ENCODE measurements at places on chromosomes 11 and 22. TPM values are rescaled to one million over a fixed set of nuclear protein-coding genes. Genes with fewer than 3 reads are reported as not detected.

GRCh38 chr11:11247086-11247485 is 106.0 kb downstream of the CSNK2A3 start:
- no peak overlapping the region for H3K4me3 ChIP-seq
- peaks cover 33% of the 10 kb centered on the region for H3K4me1 ChIP-seq
- no peaks in the 10 kb centered on the region for H3K27me3 ChIP-seq
- no peak for DNase-seq
- H3K36me3 ChIP-seq: no peaks in the 10 kb centered on the region

- no peaks in the 10 kb centered on the region for H3K4me1 ChIP-seq
- no peaks in the 10 kb centered on the region for H3K27me3 ChIP-seq
- no peak for DNase-seq
- H3K4me3 ChIP-seq: no peak overlapping the region
These were observed 84.4 kb downstream of the CD44 start for GRCh38 chr11:35223371-35223796.

DNA sequence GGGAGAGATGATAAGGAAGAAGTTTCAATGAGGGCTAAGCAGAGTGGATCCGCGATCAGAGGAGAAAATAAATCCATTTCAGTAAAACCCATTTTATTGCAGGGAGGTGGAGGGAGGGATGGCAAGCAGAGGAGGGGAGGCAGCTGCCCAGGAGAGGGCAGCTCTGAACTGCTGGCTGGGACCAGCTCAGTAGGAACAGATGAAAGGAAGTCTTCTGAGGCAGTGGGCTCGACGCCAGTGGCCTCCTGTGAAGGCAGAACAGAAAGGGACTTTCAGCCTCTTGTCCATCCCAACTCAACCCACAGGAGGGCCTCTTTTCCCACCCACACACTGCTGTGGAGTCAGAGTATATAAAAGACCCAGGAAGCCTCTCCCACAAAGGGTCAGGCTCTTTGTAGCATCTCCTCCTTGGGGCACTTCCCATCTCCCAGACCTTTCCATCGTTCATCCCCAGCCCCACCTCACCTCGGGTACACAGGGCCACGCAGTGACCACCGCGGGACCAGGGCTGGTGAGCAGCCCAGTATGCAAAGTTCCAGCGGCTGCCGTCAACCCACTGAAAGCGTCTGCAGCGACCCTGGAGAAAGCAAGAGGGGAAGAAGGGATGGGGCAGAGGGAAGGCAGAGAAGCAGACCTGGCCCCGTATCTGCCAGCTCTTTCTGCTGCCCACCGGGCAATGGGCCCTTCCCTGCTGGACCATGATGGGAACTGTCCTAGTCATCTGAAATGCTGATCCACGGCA is 3.0 kb downstream of the PRG2 start:
- no peaks in the 10 kb centered on the region for H3K4me1 ChIP-seq
- no peaks in the 10 kb centered on the region for H3K36me3 ChIP-seq
- no peak overlapping the region for H3K27ac ChIP-seq
- no peaks in the 10 kb centered on the region for H3K27me3 ChIP-seq
- no peak overlapping the region for H3K4me3 ChIP-seq

GRCh38 chr11:120174866-120175265 is 36.0 kb upstream of the OAF start:
- H3K27ac ChIP-seq: no peak overlapping the region
- H3K27me3 ChIP-seq: peaks cover 11% of the 10 kb centered on the region
- no peak overlapping the region for H3K4me3 ChIP-seq
- no peak for DNase-seq

DNA sequence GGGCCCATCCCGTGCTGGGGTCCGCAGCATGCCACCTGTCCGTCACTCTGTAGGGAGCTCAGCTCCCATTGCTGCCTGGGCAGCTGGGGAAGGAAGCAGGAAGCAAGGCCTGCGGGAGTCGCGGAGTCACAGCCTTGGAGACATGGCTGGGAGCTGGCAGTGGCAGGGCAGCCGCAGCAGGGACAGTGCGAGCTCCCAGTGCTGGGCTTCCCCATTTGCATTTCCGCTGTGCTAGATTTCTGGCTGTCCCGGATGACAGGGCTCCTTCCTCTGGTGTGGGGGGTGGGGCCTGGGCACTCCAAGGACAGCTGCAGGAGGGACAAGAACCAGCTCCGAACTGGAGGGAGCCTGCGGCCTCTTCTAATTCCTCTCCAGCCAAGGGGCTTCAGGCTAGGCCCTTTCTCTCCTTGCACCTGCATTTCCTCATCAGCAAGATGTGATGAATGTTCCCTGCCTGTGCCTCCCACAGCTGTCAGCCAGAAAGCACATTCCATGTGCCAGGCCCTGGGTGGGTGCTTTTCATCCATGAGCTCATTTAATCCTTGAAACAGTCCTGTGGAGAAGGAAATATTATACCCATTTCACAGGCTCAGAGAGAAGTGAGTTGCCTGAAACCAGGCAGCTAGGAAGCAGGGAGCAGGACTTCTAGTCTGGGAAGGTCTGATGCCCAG is 48.0 kb downstream of the MYO7A start:
- H3K36me3 ChIP-seq: no peaks in the 10 kb centered on the region
- no peaks in the 10 kb centered on the region for H3K4me1 ChIP-seq
- no peak overlapping the region for H3K27ac ChIP-seq
- no peaks in the 10 kb centered on the region for H3K27me3 ChIP-seq

- H3K4me3 ChIP-seq: no peak overlapping the region
- H3K36me3 ChIP-seq: no peaks in the 10 kb centered on the region
- no peaks in the 10 kb centered on the region for H3K27me3 ChIP-seq
These were observed 45.7 kb downstream of the PDGFD start for GRCh38 chr11:104118105-104118744.

- H3K4me1 ChIP-seq: peaks cover 60% of the 10 kb centered on the region
- H3K27me3 ChIP-seq: no peaks in the 10 kb centered on the region
- H3K27ac ChIP-seq: peak overlapping the region; percentile 65
- peaks cover 67% of the 10 kb centered on the region for H3K36me3 ChIP-seq
- no peak overlapping the region for H3K4me3 ChIP-seq
These were observed 39.0 kb downstream of the CTNND1 start for GRCh38 chr11:57800444-57801182.

DNA sequence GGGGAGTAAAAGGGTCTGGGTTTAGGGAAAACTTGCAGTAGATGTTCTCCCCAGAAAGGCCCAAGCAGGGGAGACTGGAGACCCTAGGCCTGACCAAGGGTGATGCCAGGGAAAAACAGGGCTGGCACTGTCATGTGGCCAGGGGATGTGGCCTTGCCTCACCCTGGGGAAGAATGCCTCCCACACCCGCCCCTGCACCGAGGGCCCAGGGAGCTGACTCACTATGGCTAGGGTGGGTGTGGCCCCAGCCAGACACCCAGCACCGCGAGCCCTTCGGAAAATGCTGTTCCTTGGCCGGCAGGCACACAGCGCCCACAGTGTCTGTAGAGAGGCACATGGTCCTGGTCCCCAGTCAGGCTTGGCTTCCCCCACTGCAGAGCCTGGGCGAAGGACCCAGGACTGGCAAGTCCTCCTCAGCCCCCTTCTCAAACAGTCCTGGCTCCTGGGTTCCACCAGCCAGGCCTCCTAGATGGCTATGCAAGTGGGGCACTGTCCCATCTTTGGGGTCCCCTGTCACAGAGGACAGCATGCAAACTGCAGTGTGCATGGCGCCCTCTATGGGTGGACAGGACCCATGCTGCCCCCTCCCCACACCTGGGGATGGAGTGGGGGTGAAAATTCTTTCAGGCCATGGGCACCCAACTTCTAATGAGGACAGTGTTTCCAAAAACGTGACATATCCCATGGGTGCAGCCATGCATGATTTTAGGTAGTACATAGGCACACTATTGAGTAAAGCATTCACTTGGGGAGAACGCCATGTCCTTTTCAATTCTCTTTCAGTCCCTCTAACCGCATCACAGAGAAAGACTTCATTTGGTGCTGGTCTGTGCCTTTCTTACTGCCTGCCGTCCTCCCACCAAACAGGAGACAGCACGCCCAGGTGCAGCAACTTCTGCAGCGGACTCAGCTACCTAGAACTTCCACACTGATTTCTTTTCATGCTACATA is 15.2 kb downstream of the TMPRSS5 start:
- no peaks in the 10 kb centered on the region for H3K27me3 ChIP-seq
- H3K4me1 ChIP-seq: no peaks in the 10 kb centered on the region
- H3K4me3 ChIP-seq: no peak overlapping the region
- DNase-seq: no peak
- no peaks in the 10 kb centered on the region for H3K36me3 ChIP-seq

DNA sequence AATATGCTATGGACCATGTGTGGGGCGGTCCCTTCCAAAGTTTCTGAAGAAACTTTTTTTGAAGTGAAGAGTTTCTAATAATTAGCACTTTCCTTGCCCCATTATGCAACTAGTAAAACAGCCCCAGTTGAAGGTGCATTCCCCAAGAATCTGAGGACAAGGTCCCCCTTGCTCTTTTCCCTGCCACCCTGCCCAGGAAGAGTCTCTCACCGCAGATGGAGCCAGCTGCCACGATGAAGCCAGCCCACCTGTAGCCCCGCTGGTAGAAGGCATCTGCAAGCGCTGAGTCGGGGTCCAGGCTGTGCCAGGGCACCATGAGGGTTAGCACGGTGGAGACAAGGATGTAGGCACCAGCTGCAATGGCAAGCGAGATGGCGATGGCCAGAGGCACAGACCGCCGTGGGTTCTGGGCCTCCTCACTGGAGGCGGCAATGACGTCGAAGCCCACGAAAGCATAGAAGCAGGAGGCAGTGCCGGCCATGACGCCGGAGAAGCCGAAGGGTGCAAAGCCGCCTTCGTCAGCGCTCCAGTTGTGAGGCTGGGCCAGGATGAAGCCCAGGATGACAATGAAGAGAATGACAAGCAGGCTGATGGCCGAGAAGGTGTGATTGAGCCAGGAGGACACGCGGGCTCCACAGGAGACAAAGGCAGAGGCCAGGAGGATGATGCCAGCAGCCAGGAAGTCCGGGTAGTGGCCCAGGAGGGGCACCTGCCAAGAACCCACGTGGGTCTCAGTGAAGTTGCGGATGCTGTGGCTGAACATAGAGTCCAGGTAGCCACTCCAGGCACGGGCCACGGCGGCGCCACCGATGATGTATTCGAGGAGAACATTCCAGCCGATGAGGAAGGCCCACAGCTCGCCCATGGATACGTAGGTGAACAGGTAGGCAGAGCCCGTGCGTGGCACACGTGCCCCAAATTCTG is 1.5 kb downstream of the SLC7A4 start:
- peaks cover 19% of the 10 kb centered on the region for H3K4me1 ChIP-seq
- no peak overlapping the region for H3K4me3 ChIP-seq
- no peaks in the 10 kb centered on the region for H3K27me3 ChIP-seq

DNA sequence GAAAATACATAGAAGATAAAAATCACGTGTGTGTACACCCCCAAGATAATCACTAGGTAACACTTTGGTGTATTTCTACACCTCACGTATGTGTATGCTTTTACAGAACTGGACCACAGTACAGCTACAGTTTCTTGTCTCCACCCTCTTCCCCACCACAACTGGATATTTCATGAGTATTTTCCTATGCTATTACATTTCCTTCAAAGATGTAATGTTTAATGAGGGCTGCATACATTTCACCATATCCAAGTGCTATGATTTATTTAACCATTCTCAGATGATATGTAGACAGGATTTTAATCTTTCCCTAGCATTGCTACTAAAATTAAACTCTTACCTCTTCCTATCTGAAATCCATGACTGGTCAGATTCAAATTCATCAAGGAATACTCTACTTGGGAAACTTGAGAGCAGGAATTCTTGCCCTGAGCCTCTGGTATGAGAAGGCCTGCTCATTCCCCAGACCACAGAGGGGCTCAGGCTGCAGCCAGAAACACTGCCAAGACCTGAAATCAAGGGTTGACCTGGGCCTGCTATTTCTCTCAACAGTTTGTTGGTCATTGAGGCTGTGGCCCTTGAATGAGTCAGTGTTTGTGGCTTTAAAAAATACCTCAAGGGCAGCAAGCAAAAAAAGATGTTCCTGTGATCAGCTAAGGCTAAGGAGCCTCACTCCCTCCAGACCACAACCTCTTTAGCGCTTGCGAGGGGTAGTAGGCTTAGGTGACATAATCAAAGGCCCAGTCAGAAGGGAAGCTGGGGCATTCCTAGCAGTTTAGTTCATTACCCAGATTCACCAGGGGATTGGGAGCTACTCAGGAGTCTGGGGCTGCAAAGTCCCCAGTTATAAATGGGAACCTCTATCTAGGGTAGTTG is 55.5 kb downstream of the ABTB2 start:
- no peak for DNase-seq
- no peak overlapping the region for H3K4me3 ChIP-seq
- H3K4me1 ChIP-seq: no peaks in the 10 kb centered on the region
- no peaks in the 10 kb centered on the region for H3K27me3 ChIP-seq

- peak overlapping the region; percentile 70 for H3K27ac ChIP-seq
- H3K27me3 ChIP-seq: no peaks in the 10 kb centered on the region
- peaks cover 28% of the 10 kb centered on the region for H3K4me1 ChIP-seq
- no peak for DNase-seq
These were observed 128.2 kb downstream of the SNX19 start for GRCh38 chr11:130787973-130788570.

Gene LDLRAD3
- 6.8 TPM for total RNA-seq

- no peaks in the 10 kb centered on the region for H3K27me3 ChIP-seq
- DNase-seq: no peak
- H3K4me1 ChIP-seq: peaks cover 13% of the 10 kb centered on the region
- peaks cover 30% of the 10 kb centered on the region for H3K36me3 ChIP-seq
These were observed 11.6 kb downstream of the TMEM132A start for GRCh38 chr11:60935676-60936442.

- peaks cover 42% of the 10 kb centered on the region for H3K4me1 ChIP-seq
- no peak for DNase-seq
- peak overlapping the region; percentile 76 for H3K27ac ChIP-seq
These were observed 23.3 kb upstream of the SERPIND1 start for GRCh38 chr22:20750461-20751184.

- no peak overlapping the region for H3K27ac ChIP-seq
- no peaks in the 10 kb centered on the region for H3K27me3 ChIP-seq
- no peak overlapping the region for H3K4me3 ChIP-seq
- H3K36me3 ChIP-seq: no peaks in the 10 kb centered on the region
- peaks cover 4% of the 10 kb centered on the region for H3K4me1 ChIP-seq
These were observed 10.3 kb upstream of the SPON1 start for GRCh38 chr11:13952221-13952620.

GRCh38 chr22:48370508-48371325 is 1457.0 kb downstream of the BRD1 start:
- H3K27me3 ChIP-seq: no peaks in the 10 kb centered on the region
- no peak overlapping the region for H3K27ac ChIP-seq
- no peaks in the 10 kb centered on the region for H3K36me3 ChIP-seq
- no peak for DNase-seq
- H3K4me1 ChIP-seq: no peaks in the 10 kb centered on the region

DNA sequence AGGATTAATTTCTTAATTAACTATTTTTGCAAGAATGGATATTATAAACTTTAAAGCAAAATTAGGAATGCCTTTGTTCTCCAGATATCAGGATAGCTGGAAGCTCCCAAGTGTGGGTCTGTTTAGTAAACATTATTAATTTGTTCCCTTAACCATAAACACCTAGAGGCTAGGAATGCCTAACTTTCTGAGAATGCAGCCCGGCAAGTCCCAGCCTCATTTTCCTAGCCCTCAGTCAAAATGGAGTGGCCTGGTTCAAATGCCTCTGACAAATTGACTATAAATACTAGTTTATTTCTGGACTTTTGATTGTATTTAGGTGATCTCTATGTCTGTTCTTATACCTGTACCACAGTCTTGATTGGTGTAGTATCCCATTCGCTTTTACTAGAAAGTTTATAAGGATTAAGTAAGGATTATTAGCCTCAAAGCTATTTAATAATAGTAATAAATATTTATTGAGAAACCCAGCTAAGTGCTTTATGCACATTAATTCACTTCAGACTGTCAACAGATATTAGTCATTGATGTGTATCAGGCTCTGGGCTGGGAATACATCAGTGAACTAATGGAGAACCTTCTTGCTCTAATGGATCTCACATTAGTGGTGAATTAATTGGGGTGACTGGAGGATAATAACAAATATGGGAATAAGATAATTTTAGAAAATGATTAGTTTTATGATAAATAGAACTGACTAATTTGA is 25.8 kb downstream of the PPME1 start:
- H3K4me3 ChIP-seq: no peak overlapping the region
- no peak for DNase-seq
- H3K36me3 ChIP-seq: no peaks in the 10 kb centered on the region
- H3K4me1 ChIP-seq: no peaks in the 10 kb centered on the region
- H3K27ac ChIP-seq: no peak overlapping the region

Data from esophagus muscularis mucosa (tissue), 4 donors.